ENCODE measurements at places on chromosomes 1 and 21.
A peak's percentile ranks its signal among the peaks of the same experiment; 100 is the strongest.

GRCh38 chr1:185811073-185811709 is 77.0 kb downstream of the HMCN1 start:
- peak; percentile 17 for DNase-seq

DNA sequence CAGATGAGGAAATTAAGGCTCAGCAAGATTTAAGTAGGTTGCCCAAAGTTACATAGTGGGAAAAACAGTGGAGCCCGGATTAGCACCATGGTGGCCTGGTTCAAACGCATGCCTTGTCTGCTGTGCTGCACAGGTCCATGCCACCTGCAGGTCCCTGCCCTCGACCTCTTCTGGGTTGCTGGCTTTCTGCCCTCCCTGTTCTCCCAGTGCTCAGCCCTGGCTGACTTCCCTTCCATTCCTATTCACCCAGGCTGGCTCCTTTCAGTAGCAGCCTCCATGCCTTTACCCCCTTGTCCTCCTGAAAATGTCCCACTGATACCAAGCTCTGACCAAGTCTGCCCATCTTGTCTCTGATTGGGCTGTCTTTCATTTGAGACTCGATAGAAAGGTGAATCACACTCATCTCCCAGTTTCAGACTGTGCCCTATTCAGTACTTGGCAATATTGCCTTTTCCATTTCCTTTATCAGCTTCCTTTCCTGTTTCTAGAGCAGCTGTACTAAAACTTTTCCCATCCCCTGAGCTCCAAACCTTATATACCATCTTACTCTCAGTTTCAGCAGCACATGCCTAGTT is 75.8 kb downstream of the ST3GAL3 start:
- DNase-seq: no peak

GRCh38 chr1:159092036-159092760 is 15.6 kb upstream of the AIM2 start:
- peak; percentile 91 for DNase-seq

DNA sequence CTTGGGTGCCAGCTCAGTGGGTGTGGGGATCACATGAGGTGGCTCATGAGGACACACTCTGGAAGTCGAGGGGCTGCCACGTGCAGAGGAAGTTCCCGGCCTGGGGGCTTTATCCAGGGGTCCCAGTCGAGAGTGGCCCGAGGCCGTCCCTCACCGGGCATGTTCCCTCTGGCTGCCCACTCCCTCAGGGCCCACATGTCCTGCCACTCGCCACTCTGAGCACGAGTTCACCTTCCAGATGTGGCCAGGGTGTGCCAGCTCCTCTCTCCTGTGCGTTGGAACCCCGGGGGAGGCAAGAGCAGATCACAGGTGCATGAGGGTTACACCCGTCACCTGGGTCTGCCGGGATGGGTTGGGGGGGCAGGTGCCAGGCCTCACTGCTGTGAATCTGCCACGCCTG is 14.6 kb downstream of the TMEM201 start:
- no peak for DNase-seq

DNA sequence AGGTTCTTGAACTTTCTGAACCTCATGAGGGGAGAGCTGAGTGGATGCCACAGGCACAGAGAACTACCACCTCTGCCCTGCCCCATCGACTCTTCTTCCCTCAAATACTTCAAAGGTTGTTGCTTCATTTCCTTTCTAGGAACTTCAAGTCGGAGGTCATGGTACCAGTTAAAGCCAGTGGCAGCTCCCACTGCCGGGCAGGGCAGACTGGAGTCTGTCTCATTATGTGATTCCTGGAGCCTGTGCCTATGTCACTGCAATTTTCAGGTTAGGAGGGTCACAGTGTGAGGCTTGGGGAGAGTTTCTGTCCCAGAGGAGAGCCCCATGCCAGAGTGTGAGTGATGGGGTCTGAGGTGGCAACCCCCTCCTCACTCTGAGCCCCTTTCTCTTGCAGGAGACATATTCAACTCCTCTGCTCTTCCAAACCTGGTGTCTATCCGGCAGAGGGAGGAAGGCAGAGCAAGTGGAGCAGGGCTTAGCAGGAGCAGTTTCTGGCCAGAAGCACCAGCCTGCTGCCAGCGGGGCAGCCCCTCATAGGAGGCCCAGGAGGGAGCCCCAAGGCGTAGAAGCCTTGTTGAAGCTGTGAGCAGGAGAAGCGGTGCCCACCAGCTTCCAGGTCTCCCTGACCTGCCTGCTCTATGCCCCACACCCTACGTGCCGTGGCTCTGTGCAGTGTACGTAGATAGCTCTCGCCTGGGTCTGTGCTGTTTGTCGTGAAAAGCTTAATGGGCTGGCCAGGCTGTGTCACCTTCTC is 29.3 kb downstream of the CAMK1G start:
- no peak for DNase-seq

- DNase-seq: peak; percentile 74
These were observed 461.7 kb downstream of the PTPRU start for GRCh38 chr1:29698033-29698432.

- no peak for DNase-seq
These were observed 28.5 kb downstream of the RNF115 start for GRCh38 chr1:145795257-145795881.

DNA sequence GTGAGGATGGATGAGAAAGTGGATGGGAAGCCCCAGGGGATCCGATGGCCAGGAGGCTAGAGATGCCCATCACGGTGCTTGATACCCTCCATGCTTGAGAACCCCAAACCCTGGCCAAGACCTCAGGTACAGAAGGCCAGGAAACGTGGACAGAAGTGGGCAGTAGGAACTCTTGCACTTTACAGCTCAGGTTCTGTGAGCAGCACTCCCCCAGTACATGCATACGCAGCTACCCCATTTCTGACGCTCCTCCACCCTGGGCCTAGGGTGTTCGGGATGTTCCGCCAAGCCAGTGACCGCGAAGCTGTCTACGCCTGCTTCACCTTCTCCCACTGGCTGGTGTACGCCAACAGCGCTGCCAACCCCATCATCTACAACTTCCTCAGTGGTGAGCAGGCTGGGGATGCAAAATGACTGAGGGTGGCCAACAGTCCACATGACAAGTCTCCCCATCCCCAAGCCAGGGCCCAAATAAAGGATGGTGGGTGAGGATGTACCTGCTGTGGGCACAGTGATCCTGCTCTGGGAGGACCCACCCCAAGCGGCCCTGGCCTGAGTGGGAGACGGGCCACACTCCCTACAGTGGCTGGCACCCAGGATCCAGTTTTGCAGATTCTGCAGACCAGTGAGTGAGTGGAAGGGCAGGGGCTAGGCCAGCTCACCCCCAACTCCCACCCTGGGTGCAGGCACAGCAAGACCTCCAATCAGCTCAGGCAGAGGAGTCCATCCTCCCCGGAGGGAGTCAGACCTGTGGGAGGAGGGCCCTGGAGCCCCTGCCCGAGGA is 7.4 kb downstream of the HCRTR1 start:
- DNase-seq: no peak

DNA sequence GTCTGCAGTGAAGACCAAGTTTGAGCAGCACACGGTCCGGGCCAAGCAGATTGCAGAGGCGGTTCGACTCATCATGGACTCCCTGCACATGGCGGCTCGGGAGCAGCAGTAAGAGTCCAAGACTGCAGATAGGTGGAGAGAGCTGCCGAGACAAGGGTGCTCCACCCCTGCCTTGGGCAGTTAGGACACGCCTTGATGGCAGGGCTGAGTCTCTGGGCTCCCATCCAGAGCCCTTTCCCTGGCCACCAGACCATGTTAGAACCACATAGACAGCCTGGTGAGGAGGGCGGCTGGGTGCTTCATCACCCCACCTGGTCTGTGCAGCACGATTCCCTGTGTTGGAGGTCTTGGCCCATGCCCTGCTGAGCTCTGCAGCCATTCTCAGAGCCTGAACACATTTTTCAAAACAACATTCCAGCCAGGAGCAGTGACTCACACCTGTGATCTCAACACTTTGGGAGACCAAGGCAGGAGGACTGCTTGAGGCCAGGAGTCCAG is 17.3 kb upstream of the MIIP start:
- DNase-seq: no peak

DNA sequence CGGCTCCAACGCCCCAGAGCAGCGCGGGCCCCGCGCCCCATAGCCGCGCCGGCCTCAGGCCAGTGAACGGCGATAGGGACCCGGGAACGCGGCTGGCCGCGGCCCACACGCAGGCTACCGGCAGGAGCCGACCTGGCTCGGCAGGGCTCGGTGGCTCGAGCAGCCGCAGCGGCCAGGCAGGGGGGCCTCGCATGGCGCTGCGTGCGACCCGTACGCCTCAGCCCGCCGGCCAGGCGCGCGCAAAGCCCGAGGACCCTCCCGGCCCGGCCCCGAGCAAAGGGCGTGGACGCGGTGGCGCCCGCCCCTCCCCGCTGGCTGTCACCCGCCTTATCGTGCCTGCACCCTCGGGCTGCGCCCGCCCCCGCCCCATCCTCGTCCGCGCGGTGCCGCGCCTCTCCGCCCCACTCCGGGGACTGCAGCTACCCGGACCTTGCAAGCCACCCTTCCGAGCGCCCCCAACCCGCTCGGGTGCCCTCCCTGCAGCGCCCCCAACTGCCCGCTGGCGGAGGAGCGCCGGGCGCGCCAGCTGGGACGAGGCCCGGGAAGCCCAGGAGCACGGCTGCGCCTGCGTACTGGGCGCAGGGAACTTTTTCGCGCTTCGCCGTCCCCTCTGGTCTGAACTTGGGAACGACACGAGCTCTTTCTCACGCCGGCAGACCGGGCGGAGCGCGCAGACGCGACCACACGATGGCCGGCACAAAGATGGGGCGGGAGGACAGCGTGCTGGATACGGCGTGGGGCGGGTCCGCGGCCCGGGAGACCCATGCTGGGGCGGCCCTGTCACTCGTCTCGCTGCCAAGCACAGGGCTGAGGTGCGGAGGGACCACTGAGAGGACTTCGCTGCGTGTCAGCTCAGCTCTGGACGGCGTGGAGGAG is at the start of gene ABCB10:
ABCB10 (minus strand) TSS at position 248 of the 876 bp plus-strand sequence; CDS start at position 193, 55 bp downstream.
- DNase-seq: peak; percentile 96

DNA sequence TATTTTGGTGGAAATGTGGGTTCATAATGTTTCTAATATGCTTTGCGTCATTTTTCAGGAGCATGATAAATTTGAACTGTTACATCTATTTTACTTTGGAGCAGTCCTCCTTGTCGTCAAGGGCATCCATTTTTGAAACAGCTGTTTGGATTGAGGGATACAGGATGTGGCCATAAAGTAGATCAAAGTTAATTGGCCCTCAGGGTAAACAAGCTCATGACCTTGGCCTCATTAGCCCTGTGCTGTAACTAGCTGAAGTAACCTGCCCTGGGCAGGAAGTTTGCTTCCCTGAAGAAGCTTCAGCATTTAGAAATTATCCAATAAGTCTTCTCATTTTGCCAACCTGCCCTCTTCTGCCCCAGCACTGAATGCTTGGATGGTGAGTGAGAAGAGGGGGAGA is 24.8 kb upstream of the RGL1 start:
- no peak for DNase-seq

DNA sequence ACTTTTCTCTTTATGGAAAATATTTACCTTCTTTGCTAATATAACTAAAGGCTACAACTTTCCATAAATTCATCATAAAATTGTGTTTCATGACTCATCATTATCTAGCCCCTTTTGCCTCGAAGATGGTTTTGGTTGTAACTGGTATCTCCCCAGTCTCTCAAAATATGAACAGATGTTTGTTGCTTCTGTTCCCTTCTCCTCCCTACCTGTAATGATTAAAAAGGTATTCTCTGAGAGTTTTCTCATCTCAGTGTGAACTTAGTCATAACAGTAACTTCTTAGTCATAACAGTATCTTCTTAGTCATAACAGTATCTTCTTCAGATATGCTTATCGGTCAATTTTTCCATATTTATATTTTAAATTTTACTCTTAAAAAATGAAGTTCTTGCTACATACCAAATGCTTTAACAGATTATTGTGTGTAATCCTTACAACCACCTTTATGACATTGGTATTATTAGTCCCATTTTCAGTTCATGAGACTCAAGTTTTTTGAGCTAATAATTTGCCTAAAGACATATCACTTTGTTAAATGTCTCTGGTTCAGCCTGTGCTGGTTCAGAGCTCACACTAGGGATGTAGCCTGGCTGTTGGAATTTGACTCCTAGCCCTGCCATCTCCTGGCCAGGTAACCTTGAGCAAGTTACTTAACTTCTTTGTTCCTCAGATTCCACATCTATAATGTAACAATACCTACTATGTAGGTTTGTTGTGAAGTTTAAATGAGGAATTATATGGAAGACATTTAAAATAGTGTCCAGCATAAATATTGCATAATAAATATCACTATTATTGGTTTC is 32.6 kb downstream of the ATP1B1 start:
- DNase-seq: no peak

DNA sequence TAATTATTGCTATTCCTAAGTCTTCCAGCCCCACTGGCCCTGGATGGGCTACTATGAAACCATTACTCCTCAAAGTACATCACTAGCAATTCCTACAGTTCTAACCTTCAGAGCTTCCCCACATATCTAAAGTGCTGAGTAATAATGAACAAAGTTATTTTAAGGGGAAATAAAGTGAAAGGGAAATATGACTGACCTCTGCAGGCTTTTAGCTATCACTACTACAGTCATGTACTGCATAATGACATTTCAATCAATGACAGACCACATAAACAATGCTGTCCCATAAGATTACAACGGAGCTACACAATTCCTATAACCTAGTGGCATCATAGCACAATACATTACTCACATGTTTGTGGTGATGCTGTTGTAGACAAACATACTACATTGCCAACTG is 32.5 kb upstream of the ASPM start:
- peak; percentile 57 for DNase-seq

DNA sequence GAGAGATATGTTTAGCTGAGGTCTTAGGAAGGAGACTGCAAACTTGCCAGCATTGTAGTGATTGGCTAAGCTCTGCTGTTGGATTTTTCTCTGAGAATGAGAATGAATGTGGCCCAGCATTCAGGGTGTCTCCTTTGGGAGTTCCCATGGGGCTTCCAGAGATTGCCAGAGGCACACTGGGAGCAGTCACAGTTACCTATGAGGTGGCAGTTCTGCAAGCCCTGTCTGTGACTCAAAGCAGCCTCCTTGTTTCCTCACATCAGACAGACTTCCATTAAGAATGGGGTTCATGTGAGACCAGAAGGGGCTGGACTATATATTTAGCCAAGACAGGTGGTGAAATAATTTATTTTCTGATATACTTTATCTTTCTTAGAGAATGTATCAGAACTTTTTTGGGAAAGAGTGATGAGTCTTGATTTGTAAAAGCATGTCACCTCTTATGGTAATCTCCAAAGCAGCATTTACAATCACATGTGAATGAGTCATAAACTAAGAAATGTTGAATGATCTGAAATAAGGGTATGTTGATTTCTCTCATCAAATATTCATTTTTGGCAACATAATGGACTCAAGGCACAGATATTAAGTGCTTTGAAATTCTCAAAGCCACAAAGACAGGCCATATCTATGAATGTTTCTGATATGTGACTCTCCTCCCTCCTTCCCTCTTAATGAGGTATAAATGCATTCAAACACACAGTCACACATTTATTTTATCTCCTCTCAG is 9.5 kb upstream of the SLC19A2 start:
- DNase-seq: peak; percentile 29

DNA sequence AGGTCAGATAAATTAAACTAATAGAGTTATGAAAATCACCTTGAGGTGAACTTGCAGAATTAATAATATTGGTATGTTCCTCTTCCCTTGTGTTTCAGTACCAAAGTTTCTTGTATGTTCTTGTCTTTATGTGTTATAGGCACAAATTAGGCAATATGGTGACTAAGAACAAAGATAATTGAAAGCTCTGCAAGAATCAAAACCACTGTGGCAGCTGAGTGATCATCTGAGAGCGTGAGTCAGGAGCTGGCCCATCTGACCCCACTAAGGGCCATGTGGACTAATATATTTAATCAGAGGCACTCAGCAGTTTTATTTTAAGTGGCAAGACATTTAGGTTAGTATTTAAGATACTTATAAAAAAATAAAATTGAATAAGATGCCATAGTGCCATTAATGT is 12.8 kb upstream of the CASQ2 start:
- peak; percentile 95 for DNase-seq

GRCh38 chr1:44523593-44524591 is 118.8 kb downstream of the RNF220 start:
- no peak for DNase-seq

GRCh38 chr1:219639876-219640577 is 27.1 kb upstream of the ZC3H11B start:
- peak; percentile 15 for DNase-seq
